ENCODE measurements at places on chromosomes 5 and 9.

GRCh38 chr5:84274585-84275468 lies 109.9 kb downstream of the EDIL3 start:
- no peak for DNase-seq

GRCh38 chr9:138075496-138075895 lies 197.9 kb downstream of the CACNA1B start:
- DNase-seq = no peak

DNA sequence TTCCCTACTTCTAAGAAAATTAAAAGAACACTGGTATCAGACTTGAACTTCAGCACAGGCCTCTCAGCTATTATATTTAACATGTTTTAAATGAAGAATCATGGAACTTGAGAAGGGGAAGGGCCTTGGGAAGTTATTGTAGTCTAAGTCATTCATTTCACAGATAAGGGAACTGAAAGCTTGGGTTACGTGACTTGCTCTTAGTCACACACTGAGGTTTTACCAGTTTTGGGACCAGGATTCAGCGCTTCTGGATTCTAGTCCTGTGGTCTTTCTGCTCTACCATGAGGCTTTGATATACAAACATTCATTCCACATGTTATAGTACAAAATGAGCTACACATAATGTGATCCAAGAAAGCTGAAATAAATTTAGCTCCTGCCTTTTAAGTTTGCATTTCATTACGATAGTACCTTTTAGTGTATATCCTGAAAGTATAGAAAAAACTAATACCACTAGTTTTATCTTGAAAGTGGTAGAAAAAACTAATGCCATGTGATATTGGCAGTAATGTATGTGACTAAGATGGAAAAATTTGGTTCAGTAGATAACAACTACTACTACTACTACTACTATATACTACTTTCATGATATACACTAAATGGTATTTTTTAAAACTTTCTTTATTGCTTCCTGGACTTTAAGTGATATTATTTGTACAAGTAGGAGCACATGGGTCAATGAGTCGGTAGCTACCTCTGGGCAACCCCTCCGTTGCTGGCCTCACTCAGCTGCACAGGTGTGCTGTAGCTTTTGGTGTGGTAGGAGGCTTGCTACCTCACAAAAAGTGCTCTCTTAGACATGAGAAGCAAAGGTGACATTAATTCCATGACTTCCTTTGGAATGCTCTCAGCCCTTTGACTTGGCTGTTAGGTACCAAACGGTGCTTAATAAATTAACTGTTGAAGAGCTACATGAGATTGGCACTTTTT lies 40.7 kb downstream of the F2RL2 start:
- DNase-seq = no peak

GRCh38 chr9:130110596-130111021 lies 56.9 kb downstream of the GPR107 start:
- DNase-seq = no peak

GRCh38 chr9:131709771-131710431 lies 30.0 kb downstream of the RAPGEF1 start:
- DNase-seq = no peak

Measured in HS-5 (cell line).